BE2C (cell line): ENCODE measurements at places on chromosomes 3 and 15.
A peak's percentile ranks its signal among the peaks of the same experiment; 100 is the strongest.

- DNase-seq: no peak
Observed at GRCh38 chr3:36455406-36455805, 75.1 kb downstream of the STAC start.

- no peak for DNase-seq
Observed at GRCh38 chr3:123341871-123342630, 106.8 kb downstream of the ADCY5 start.

GRCh38 chr15:26866298-26867199 is at the start of gene GABRA5:
TSS of gene GABRA5 (plus strand) at chr15:26867062. CDS start at chr15:26869249, 2,187 bp downstream.
- peak; percentile 45 for DNase-seq

DNA sequence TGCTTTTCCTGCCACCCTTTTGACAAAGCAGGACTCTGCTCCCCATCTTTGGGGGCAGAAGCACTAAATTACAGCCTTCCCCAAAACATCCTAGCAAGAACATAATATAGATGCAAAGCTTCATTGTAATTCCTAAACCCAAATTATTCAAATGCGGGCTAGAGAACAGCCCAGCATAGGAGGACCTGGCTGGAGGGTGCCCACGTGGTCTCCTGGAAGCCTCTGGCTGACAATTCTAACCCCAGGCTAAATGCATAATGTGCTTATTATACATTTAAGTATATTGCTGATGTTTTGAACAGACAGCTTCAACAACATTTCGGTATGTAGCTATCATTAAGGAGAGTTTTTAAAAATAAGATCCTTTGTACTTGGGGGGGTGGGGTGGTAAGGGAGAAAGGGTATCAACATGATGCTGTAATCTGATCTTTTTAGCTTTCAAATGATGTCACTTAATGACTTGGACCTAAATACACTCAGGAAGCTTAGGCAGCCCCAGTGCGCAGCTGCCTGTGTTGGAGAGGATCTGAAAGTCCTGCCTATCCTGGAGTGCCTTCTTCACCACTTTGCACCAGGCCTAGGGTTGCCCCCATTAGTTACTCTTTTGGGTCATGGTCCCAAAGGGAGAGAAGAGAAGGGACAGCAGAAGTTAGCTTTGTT is 57.2 kb upstream of the USP3 start:
- peak; percentile 31 for DNase-seq

GRCh38 chr15:69887009-69887408 is 210.7 kb downstream of the TLE3 start:
- DNase-seq: no peak

- peak; percentile 68 for DNase-seq
Observed at GRCh38 chr15:69298697-69299441, at the start of gene PAQR5. TSS of gene PAQR5 (plus strand) at chr15:69298912. CDS start at chr15:69360081, 61,169 bp downstream.

GRCh38 chr15:91480426-91480825 is 373.1 kb upstream of the SLCO3A1 start:
- DNase-seq: no peak

DNA sequence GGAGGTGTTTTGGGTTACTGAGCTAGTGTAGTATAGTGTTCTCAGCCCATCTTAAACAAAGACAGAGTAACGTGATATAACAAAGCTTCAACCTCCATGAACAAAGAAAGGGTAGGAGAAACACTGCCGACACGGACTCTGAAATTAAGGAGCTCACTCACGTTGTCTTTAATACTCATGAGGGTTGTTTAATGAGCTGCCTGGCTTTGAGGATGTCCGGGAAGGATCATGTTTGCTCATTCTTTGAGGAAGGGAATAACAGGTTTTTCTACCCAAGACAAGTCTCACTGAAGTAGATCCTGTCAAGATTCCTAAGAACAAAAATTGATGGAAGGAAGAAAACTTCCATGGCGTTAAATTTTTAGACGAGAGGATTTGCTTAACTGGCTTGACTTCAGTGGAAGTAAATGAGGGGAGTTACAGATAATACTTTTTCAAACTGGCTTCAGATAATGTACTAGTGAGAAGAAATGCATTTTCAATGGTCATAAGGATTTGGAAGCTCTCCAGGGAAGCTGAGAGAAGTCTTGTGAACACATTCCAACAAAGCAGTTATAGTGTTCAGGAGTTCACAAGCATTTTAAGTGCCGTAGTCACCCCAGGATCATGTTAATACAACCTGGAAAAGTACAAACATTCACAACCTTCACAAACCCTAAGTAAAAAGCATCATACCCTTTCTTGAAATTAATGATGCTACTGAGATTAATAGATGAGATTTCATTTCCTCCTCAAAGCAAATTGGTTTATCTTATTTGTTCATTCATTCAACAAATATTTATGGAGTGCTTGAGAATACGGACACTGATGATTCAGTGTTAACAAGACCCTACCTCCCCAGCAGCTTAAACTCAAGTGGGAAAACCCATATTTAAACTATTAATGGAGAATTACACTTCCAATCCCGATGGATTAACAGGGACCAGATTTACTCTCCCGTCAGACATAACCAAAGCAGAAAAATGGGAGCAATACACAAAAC is 101.5 kb downstream of the SHQ1 start:
- DNase-seq: no peak

DNA sequence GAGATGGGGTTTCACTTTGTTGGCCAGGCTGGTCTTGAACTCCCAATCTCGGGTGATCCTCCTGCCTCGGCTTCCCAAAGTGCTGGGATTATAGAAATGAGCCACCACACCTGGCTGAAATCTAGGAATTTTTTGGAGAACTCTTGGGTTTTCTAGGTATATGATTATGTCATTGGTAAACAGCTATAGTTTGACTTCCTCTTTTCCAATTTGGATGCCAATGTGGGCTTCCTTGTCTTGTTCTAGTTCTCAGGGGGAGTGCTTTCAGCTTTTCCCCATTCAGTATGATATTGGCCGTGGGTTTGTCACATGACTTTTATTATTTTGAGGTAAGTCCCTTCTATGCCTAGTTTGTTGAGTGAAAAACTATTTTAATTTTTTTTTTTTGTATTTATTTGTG is 17.9 kb downstream of the KCNMB3 start:
- DNase-seq: no peak

GRCh38 chr3:119506631-119507030 is 8.3 kb downstream of the TIMMDC1 start:
- DNase-seq: no peak

- no peak for DNase-seq
Observed at GRCh38 chr15:59567324-59567723, 44.3 kb upstream of the GCNT3 start.

DNA sequence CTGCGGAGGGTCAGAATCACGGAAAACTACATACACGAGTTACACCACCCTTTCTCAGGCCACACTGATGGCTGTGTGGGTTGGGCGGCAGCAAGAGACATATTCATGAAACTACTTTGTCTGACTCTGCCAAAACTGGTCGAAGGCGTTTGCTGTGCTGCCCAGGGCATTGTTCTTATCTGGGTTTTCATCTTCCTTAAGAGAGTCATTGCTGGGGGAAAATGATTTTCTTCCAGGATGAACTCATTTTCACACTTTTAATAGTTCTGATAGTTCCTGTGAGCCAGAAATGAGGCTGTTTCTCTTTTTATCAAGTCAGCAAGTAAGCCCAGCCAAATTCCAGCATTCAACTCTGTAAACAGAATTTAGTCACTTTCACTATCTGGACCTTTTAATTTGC is 47.6 kb downstream of the TRIM71 start:
- no peak for DNase-seq

DNA sequence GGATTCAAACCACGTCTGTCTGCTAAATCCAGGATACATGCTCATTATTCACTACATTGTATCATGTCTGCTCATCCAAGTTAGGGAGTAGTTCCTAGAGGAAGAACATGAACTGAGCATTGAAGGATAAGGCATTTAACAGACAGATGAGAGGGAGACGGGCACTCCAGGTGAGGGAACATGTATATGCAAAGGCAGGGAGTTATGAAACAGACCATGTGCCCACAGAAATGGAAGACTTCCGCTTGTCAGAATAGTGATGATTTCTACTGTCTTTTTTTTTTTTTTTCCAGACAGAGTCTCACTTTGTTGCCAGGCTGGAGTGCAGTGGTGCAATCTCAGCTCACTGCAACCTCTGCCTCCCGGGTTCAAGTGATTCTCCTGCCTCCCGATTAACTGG is 5.0 kb upstream of the NDUFAF1 start:
- DNase-seq: no peak

GRCh38 chr15:72934921-72935320 is 117.3 kb upstream of the NEO1 start:
- DNase-seq: no peak

DNA sequence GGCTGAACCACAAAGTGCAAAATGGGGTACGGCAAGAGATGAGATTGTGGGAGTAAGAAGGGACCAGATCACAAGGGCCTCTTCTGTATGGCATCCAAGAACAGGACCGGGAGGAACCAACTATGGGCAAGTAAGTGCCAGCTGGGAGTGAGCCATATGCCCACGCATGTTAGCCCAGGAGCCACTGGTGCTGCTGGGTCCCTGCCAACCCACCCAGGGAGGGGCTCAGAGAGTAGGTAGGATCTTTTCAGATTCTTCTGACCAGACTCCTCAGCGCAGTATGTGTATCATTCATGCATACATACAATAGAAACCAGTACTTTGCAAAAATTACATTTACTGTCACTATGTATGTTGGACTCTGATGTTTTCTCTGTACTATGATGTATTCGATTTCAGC is 54.0 kb downstream of the RAB11A start:
- DNase-seq: no peak

- no peak for DNase-seq
Observed at GRCh38 chr3:12154151-12154550, 4.6 kb downstream of the TIMP4 start.

- DNase-seq: no peak
Observed at GRCh38 chr15:85048430-85048829, 66.8 kb downstream of the PDE8A start.

DNA sequence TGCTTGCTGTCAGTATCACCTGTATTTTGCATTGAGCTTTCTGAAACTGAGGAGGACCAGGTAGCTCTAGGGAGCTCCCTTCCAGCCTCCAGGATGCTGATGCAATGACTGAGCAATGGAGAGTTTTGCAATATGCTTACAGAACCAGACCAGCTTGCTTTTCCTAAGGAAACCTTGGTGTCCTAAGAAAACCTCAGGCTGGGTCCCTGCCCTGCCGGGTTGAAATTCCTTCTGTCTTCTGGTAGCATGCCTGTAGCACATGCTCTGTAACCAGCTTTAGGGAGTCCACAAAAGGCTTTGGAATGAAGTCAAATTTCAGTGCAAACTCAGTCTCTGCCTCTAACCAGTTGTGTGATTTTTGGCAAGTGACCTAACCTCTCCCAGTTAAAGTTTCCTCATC is 65.8 kb upstream of the GSK3B start:
- no peak for DNase-seq

DNA sequence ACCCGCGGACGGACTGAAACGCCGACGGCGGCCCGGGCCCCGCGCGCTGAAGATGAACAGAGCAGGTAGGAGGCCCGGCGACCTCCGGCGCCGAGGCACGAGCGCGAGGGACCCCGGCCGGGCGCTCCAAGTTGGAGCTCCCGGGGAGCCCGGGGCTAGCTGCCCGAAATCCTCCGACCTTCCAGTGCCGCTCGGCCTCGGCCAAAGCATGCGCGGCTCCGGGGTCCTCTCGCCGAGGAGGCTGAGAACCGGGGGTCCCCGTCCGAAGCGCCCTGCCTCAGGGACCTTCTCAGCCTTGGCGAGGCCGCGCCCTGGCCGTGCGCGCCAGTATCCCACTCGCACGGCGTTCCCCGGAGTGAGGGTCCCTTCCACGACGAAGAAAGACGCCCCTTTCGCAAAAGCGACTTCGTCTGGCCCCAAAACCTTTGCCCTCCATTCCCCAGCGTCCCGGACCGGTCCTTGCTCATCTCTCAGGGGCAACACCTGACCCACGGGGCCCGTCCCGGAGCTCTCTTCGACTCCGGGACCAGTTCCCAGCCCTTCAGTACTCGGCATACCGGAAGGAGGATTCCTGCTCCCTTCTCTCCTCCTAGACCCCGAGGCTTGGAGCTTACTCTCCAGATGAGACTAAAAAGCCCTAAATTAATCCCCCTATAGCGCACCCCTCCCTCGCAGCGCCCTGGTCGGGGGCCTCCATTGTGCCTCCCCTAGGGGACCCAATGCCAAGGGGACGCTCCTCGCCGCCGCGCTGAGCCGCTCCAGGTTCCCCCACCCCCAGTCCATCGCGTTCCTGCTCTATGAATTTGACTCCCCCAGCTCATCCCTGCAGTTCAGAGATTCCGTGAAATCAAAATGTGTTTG is 7.7 kb upstream of the FGD5 start:
- no peak for DNase-seq

DNA sequence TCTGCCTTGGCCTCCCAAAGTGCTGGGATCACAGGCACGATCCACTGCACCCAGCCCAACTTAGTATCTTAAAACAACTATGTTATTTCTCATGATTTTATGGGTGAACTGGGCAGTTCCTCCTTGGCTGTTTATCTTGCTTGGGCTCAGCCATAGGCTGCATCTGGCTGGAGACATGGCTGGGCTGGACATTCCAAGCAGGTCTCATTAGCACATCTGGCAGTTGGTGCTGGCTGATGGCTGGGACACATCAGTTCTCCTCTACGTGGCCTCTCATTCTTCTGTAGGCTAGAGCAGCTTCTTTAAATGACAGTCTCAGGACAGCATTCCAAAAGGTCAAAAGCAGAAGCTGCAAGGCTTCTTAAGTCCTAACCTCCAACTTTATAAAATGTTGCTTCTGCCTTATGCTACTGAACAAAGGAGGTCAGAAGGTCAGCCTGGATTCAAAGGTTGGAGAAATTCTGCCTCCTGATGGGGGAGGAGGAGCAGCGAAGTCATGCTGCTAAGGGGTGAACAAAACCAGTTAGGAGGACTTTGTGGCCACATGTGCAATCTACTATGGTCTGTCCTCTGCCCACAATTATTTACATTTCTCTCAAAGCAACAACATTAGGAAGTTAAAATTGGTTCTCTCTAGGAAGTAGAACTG is 144.0 kb downstream of the AQP9 start:
- DNase-seq: no peak

- no peak for DNase-seq
Observed at GRCh38 chr3:195256639-195257453, 14.1 kb downstream of the XXYLT1 start.

DNA sequence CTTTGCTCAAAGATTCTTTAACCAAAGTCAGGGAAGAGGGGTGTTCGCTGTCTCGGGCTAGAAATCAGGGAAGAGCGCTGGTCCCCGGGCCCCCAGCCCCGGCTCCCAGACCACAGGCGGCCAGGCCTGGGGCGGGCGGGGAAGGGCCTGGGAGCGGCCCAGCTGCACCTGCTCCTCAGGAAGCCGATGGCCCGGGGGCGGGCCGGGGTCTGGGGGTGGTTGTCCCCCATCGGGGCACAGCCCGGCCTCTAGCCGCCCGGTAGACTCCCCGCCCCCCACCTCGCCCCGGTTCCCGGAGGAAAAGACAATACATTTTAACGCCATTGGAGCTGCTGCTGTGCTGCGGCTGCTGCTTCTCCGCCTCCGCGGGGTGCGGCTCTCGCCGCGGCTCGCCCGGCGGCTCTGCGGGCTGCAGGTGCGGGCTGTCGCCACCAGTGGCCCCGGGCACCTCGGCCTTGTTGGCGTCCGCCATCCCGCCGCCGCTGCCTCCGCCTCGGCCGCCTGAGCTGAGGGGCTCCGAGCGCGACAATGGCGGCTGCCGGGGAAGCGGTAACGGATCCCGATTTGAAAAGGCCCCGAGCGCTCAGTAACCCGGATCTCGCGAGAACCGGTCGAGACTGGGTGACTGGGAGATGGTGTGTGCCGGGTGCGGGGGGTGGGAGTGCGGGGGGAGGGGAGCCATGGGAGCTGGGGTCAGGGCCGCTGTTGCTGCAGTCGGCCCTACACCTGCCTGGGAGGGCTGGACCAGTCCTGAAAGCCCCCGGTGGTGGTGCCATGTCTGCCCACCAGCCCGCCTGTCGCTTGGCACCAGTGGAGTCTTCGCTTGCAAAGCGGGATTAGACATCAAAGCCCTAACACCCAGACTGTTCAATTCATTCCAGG is at the start of gene MYEF2:
TSS of gene MYEF2 (minus strand) at position 530 of the 882 bp plus-strand sequence. CDS start at position 472, 58 bp downstream.
- peak; percentile 95 for DNase-seq
